Prostate gland (tissue), 2 donors: ENCODE measurements at places on chromosomes 1 and 21. TPM values are rescaled to one million over a fixed set of nuclear protein-coding genes. Genes with fewer than 3 reads are reported as not detected.
A peak's percentile ranks its signal among the peaks of the same experiment; 100 is the strongest.

DNA sequence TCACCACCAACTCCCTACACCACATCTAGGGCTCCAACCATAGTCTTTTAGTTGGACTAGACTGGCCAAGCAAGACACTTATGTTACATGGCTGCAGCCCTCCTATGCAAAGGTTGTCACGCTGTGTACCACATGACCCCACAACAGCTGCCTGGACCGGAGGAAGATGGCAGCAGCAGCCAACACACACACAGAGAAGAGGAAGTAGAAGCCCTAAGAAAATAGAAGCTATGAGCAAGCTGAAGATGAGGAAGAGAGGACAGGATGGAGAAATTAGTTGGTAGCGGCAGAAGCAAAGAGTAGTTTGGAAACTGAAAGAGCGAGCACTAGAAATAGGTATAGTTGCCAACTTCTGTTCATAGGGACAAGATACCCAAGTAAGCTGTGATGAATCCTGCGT, 60.8 kb upstream of the RALGPS2 start:
- DNase-seq = no peak

- peak; percentile 59 for DNase-seq
Measured at GRCh38 chr1:206556750-206557635, 49.7 kb downstream of the RASSF5 start.

DNA sequence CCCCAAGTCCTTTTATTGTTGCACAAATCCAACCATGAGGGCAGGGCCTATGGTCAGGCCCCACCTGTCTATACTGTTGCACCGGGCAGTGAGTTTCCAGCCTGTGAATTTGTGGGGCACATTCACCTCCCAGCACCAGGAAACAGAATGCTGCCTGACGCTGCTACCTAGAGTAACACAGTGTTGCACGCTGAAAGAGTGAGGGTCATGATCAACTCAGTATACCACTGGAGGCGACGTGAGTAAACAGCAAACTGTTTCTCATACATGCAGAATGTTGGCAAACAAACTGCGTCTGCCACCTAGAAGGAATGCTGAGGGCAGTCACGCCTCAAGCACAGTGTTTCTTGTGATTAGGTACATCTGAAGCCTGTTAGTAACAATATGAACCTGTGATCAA, 13.4 kb upstream of the LRRC47 start:
- DNase-seq = no peak

DNA sequence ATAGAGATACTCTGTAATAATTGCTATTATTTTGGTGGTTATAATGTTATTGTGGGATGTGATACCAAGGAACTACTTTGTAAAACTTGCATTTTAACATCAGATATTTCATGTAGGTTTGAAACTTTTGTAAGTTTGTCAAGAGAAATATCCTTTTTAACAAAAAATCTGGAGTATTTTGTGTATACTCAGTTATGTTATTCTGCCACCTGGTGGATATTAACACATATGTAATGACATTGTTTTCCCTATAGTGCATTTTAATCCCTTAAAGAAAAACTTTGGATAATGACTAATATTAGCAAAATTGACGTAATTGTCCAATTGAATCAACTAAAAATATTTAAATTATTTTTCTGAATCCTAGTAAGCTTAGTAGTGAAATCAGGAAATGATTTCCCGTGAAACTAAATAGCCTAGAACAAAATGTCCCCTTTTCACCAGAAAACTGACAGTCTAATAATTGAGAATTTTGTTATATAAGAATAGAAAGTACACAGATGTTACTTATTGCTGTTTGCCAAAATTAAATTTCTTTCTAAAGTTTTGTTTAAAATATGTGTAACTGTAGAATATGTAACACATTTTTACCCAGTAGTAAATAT, 39.6 kb downstream of the KCTD3 start:
- no peak for DNase-seq

DNA sequence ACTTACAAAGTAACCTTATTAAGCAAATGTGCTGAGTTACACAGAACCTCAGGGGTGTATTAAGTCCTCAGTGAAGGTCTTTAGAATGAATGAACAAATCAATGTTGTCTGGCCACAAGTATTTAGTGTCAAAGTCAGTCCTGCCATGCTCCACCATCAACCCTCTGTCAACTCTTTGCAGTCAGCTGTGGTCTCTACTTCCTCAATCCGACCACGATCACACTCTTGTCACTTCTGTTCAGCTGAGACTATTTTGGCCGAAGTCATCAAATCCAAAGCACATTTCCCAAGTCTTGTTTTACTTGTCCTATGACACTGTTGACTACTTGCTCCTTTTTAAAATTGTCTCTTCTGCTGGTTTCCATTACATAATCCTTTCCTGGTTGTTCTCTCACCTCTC, 173.5 kb downstream of the ST6GALNAC5 start:
- DNase-seq = no peak

GRCh38 chr1:15640667-15641066, 23.4 kb downstream of the DDI2 start:
- DNase-seq = no peak

- no peak for DNase-seq
Measured at GRCh38 chr1:192943108-192943507, 116.1 kb downstream of the UCHL5 start.

DNA sequence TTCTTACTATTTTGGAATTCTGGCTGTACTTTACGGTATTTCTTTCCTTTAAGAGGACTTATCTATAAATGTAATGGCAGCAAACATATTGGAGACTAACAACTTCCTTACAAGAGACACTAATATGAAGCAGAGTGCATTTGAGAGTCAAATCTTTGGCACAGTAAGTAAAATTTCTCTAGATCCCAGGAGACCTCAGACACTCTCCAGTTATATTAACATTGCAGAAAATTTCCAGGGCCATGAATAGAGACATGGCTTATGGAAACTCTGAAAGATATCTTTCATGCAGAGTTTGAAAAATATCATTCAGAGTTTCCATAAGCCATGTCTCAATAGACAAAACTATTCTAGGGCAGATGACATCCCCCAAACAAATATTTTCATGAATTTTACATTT, 51.2 kb downstream of the IL23R start:
- DNase-seq = no peak

- DNase-seq = no peak
Measured at GRCh38 chr1:51168266-51168845, 66.3 kb downstream of the C1orf185 start.

DNA sequence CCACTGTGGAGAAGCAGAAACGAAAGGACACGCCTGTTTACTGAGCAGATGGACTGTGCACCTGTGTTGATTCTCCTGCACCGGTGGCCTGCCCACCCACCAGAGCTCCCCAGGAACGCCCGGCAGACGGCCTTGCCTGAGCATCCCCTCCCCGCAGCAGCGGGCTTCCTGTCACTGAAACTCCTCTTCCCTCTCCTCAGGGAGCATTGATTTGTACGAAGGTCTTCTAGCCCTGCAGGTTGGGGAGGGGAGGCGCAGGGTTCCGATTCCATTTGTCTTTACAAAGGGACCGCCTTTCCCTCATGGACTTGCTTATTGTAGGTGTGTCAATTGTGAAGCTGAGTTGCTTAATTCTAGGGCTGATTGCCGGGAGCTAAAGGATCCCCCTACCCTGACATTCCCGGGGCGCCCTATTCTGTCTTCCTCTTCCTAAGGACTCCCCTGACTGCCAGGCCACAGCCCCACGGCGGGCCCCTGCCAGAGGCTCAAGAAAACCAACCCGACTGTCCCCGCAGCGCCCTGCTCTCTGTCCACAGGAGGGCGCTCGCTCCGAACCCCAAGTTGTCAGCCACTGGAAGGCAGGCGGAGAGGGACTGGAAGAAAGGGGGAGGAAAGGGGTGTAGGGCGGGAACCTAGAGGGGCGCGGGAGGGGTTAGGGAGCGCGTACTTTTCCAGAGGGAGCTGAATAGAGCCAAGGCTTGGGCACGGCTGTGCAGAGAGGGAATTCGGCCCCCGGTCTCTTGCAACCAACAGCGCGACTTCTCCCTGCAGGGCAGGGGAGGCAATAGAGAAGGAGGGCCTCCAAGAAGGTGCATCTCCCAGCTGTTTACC, 2.8 kb downstream of the S100A6 start:
- DNase-seq = peak; percentile 84

DNA sequence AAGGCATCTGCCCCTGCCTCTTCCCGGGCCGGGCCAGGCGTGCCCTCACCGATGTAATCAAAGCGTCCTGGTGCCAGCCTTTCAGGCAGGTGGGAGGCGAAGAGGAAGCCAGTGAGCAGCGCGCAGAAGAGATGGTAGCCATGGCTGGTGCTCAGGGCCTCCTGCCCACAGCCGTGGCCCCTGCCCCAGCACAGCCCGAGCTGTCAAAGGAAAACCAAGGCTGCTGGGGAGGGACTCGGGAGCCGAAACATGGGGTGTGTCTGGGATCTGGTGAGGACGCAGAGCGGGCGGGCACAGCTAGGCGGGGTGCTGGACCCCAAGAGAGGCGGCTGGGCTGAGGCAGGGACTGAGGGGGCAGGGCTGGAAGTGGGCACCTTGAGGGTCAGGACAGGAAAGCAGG, 2.7 kb downstream of the BGLAP start:
- DNase-seq = no peak

- DNase-seq = no peak
Measured at GRCh38 chr21:26836528-26836927, 8.7 kb downstream of the ADAMTS1 start.

DNA sequence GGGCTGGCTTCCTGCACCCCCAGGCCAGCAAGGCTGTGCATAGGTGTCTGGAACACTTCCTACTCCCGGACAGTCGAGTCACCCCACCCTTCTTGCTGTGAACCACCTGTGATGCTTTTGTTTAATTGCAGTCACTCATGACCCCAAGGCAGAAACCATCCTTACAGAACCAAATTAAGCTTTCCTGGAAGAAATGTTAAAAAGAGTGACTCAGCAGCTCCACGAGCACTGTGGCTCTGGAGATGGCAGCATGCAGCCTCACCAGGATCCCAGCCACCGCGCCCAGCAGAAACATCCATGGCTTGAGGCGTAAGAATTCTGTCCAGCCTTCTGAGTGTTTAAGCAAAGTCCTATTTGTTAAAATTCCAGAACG, 28.8 kb downstream of the SNAP47 start:
- DNase-seq = no peak

DNA sequence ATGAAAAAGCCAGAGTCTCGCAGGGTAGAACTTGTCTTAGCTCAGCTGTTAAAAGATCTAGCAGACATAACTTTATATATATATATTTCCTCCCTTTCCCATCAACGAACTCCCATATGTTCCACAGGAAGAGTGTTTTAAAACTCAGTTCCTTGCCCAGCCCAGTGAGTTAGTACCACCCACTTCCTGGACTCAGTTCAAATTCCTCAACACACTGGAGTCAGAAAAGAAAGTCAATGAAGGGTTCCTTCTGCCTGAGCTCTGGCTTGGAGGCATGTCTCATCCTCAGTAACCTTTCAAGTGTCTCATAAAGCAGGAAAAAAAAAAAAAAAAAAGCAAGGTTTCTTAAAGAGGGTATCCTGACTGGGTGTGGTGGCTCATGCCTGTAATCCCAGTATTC, 15.6 kb downstream of the TPM3 start:
- no peak for DNase-seq

DNA sequence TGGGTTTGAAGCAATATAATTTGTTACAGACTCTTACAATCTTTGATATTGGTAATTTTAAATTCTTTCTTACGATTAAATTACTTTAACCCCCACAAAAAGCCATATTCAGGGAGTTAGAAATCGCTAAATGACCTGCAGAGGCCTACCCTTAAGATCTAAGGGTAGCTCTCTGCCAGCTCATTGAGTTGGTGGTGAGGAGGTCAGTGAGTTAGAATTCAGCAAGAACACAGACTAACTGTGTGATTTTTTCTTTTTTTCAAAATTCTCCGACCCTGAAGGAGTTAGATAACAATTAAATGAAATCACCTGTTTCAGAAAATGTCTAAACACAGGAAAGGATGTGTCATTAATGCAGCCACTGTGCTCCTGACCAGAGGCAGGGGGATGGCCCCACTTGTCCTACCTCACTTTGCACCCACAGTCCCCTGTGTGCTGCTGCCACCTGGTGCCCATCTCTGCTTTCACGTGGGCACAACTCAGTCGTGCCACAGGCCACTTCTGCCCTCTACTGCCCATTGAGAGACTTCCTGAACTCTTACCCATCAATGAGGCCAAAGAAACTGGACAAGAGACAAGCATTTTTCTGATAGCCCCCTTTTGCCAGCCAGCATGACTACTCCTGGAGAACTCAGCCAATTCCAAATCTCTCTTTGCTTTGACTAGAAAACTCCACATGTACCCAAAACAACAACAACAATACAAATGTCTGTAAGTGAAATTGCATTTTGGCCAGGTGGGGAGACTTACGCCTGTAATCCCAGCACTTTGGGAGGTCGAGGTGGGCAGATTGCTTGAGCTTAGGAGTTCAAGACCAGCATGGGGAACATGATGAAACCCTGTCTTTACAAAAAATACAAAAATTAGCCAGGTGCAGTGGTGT, 8.4 kb downstream of the CFAP45 start:
- peak; percentile 80 for DNase-seq

DNA sequence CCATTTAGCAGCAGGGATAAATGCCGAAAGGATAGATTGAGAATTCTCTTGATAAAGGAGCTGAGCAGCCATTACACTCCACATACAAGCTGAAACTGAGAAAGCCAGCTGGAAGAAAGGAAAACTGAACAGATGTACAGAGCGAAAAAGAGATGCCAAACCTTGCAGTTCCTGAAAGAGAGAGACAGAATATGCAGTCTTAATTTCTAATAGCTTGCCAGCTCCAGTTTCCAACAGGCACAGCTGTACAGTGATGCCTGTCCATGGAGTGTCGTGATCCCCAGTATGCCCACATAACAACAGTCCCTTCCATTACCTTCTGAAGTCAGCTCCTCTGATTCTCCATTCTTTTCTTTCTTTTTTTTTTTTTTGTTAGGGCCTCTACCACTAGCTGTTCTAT, 22.7 kb downstream of the ABL2 start:
- no peak for DNase-seq

DNA sequence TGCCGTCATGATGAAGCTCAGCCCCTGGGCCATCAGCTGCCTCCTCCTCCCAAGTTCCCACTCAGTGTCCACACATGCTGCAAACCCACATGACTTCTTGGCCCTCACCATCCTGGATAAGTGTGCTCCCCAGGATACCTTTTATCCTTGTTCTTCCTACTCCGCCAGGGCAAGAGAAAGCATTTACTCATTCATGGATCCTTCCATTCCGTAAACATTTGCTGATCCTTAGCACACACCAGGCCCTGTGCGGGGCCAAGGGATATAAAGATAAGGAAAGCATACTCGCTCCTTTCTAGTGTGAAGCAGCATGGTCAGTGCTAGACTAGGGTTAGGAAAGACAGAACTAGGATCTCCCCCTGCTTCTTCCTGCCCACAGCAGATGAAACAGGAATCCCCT, 122.1 kb upstream of the HMGB4 start:
- no peak for DNase-seq

KRTAP12-2 gene
- not detected for total RNA-seq

PDZK1IP1 gene
- total RNA-seq = 5.9 TPM

IPP gene
- total RNA-seq = 14.8 TPM

FNBP1L gene
- total RNA-seq = 49.7 TPM
